ENCODE measurements at places on chromosomes 13 and 19. TPM values are rescaled to one million over a fixed set of nuclear protein-coding genes. Genes with fewer than 3 reads are reported as not detected.

Gene ZNF528
- 14.3 TPM for polyA plus RNA-seq

Gene SHANK1
- 6.7 TPM for polyA plus RNA-seq

- DNase-seq: no peak
Measured at GRCh38 chr13:48297131-48297786, 6.3 kb upstream of the RB1 start.

Gene DNAAF3
- polyA plus RNA-seq: 0.34 TPM

GRCh38 chr13:97268772-97269171 lies 46.6 kb downstream of the MBNL2 start:
- no peak for DNase-seq

DNA sequence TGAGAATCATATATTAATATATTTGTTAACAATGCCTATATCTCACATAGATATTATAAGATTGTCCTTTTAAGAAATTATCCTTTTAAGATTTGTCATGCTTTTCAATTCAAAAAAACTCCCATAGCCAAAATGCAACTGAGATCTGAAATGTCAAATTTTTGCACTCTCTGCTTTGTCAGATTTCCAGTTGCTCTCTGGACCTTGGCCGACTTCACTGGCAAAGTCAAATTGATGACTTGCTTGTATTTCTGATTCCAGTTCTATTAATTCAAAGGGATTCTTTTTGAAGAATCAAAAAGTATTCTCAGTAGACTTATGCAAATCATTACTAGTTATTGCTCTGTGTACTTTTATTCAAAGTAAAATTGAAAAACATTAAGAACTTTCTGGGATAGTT lies 101.2 kb upstream of the SCEL start:
- DNase-seq: no peak

Gene OR7A5
- polyA plus RNA-seq: not detected

DNA sequence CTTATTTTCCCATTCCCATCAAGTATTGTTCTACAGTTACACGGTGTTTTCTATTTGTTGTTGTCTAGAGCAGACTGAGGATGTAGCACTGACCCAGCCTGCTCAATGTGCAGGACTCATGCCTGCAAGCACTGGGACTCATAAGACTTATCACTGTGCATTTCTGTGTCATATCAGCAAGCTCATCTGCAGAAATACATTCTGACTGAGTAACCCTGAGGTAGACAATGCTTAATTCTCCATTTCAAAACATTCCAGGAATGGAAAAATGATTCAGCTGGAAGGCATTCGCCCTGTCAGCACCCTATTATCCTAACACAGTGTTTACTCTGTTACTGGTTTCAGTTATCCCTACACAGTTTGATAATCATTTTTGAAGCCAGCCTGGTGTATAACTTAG lies 2506.4 kb downstream of the PCDH9 start:
- DNase-seq: peak; percentile 94

GRCh38 chr13:97757807-97758206 lies 195.7 kb upstream of the IPO5 start:
- DNase-seq: no peak

Gene SLC8A2
- 0.10 TPM for polyA plus RNA-seq

Gene TNFSF11
- polyA plus RNA-seq: not detected

DNA sequence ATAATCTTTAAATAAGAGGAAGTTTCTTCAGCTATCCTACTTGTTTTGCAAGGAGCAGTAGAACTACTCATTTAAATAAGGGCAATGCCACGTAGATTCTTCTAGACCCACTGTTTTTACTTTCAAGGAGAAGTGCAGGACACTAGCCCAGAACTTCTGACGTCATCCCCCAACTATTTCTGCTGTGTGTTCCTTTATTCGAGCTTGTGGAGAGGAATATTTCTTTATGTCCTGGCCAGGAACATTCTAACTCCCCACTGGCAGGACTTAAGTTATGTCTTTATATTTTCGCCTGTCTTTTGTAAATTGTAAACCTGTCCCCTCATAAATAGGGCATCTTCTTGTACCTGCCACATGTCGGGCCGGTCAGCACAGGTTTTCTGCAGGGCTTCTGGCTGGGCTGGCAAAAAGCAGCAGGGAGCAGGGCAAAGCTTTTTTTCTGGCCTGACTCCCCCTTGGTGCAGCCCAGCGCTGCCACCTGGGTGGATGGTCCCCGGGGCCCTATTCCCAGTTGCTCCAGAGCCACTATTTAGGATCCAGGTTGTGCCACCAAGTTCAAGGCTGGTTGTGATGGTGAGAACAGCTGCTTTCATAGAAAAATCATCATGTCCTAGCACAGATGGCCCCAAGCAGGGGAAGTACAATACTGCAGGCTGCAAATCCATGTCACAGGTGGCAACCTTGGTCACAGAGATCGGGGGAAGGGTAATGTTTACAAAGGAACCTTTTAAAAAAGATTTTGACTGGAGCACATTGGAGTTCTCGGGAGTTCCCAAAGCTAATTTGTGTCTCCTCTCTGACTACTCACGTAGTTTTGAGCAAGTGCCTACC lies 1.8 kb downstream of the MBNL2 start:
- DNase-seq: peak; percentile 96

Gene FFAR2
- polyA plus RNA-seq: not detected

Gene MYADM
- 112 TPM for polyA plus RNA-seq

GRCh38 chr13:39498471-39499114 lies 104.4 kb downstream of the LHFPL6 start:
- DNase-seq: no peak

Gene KCNN4
- 0.99 TPM for polyA plus RNA-seq

GRCh38 chr19:11050323-11051114 lies 38.7 kb upstream of the LDLR start:
- no peak for DNase-seq

GRCh38 chr13:111462221-111462764 lies 141.9 kb downstream of the TEX29 start:
- DNase-seq: no peak

- no peak for DNase-seq
Measured at GRCh38 chr13:113506871-113507388, 16.4 kb upstream of the DCUN1D2 start.

DNA sequence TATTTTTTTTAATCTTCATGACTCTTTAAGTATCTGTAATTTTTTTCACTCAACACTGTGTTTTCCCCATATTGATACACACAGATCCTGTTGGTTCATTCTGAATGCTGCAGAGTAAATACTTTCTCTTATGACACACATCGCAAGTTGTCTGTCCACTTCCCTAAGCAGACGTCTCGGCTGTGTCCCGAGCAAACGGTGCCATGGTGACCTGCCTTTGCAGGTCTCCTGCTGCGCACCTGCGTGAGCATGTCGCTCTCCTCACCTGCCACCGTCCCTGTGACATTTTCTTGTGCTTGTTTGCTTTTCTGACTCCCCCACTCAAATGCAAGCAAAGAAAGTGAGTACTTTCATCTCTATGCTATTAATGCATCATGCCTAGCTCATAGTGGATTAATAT lies 57.8 kb downstream of the CCDC70 start:
- no peak for DNase-seq

Gene ATP8B3
- polyA plus RNA-seq: 9.0 TPM

GRCh38 chr13:110700186-110700585 lies 5.7 kb downstream of the CARS2 start:
- no peak for DNase-seq

GRCh38 chr19:6718111-6718740 lies 2.2 kb downstream of the C3 start:
- DNase-seq: no peak

DNA sequence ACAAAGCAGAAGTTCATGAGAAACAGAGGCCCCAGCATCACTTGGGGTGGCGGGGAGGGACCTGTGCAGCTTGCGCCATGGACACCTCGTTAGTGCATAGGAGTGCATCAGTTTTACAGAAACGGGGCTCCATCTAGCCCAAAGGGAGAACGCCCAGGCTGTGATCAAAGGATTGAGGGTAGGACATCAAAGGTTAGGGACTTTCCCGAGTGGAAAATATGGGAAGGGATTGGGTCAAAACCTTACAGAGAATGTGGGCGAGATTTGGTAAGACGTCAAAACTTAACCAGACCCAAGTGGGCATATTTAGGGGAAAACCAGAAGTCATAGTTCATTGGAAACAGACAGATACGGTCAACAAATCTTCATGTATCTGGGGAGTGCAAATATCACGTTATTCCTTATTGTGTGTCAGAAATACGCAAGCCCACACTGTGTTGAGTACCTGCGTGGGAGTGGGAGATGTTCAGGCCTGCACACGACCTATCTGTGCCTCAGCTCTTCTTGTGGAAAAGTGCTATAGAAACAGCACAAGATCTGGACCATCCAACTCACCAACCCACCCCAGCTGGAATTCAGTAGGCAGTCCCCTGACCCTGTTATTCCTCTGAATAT lies 9.4 kb upstream of the GRAMD1A start:
- DNase-seq: no peak

Gene ZNF20
- polyA plus RNA-seq: 1.8 TPM

Gene LACC1
- polyA plus RNA-seq: 1.5 TPM

Gene VMAC
- polyA plus RNA-seq: 3.1 TPM

GRCh38 chr13:99657848-99658260 lies 156.6 kb downstream of the TM9SF2 start:
- DNase-seq: no peak

Gene CRB3
- polyA plus RNA-seq: not detected

Gene TINCR
- polyA plus RNA-seq: 0.03 TPM

DNA sequence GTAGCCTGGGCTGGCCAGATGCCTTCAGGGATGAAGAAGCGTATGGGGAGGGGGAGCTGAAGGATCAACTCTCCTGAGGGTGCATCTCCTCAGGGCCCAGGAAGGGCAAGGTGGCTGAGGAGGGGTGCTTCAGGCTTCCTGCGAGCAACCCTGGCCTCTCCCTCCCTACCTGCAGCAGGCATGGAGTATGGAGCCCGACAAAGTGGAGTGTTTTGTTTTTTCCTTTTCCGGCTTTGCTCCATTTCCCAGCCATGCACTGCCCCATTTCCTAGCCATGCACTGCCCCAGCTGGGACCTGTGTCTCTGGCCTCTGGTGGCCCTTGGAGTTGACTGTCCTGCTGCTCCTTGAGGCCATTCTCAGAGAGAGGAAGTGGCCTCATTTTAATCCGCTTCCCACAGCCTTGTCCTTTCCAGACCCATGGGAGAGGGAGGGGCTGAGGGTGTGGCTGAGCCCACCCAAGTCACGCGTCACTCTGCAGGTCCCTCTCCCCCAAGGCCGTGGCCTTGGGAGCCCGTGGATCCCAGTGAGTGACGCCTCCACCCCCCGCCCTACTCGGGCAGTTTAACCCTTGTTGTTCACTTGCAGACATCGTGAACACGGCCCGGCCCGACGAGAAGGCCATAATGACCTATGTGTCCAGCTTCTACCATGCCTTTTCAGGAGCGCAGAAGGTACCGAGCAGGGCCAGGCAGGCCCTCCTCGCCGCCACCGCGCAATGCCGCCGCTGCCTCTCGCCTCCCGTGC lies 34.4 kb downstream of the CAPN12 start:
- no peak for DNase-seq

DNA sequence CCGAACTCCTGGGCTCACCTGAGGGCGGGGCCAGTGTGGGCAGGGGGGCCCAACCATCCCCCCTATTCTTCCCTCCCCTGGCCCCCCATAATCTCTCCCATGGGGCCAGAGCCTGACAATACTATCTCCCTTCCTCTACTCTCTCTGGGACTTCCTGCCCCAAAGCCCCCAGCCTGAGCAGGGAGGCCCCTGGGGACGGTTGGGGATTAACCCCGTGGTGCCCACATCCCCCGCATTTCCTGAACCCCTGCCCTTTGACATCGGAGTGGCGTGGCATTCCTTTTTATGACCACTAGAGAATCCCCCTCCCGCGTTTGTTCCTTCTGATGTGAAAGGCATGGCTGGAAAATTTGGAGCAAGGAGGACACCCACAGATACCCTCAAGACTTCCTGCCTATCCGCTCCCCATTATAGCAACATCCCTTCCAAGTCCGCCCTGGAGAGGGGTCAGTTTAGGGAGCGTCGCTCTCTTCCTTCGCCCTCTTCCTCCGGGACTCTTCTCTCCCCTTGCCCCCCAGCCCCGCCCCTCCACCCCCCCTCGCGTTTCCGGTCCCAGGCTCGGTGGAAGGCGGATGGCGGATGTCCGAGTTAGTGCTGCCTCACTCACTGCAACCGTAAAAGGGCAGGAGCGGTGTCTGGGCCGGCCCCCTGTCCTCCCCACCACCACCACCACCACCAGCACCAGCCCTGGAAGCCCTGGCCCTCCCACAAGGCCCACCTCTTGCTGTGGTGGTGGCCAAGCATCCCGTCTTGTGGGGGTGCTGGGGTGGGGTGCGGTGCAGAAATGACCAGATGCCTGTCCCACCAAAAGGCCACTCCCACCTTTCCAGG lies 1.8 kb downstream of the VASP start:
- DNase-seq: peak; percentile 66

Gene FIZ1
- polyA plus RNA-seq: 5.9 TPM

GRCh38 chr19:55345818-55346724 lies 6.4 kb downstream of the KMT5C start:
- no peak for DNase-seq

Gene BRME1
- 0.56 TPM for polyA plus RNA-seq

Gene NPAS1
- 7.4 TPM for polyA plus RNA-seq

Gene PDE4C
- polyA plus RNA-seq: 0.24 TPM

Gene CFAP97D2
- not detected for polyA plus RNA-seq

DNA sequence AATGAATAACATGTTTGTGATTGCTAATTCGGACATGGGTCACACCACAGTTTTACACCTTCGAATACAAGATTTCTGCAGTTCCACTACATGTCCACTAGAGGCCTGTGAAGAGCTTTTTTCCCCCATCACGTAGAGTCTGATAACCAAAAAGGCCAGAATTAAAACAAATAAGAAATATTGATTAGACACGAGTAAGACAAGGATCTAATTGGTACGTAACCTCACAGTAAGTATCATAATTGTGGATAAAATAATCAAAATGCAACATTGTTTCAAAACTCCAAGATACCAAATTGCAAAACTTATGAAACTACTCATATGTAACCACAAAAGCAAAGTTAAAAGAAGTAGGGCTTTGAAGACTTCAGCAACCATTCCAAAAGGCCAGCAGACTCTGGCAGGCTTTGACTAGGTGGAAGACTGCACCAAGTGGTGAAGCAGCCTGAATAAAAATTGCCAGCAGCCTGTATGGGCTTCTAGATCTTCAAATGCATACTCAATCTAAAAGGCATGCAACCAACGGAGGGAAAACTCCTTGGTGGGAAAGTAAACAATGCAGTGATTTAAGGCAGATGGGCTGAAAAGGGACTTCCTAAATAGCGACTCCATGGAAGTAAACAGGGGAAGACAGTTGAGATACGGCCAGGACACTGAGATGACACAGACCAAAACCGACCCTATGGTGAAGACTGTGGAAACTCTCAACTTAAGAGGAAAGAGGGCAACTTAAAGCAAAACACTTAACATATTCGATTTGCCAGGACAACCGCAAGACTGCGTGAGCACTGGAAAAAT lies 56.7 kb downstream of the STARD13 start:
- peak; percentile 83 for DNase-seq

- peak; percentile 32 for DNase-seq
Measured at GRCh38 chr19:45475537-45476291, 7.9 kb downstream of the FOSB start.
